Activated CD4-positive, alpha-beta T cell treated with anti-CD3 and anti-CD28 coated beads, Interleukin-2, amount 50 U/mL, for 24 hours (primary cell): ENCODE measurements at places on chromosomes 5 and 9.

GRCh38 chr5:172956936-172957335, 2.3 kb upstream of the RPL26L1 start:
- DNase-seq: no peak

GRCh38 chr5:122458278-122458872, 146.3 kb downstream of the SNCAIP start:
- DNase-seq: no peak

- DNase-seq: no peak
Observed at GRCh38 chr9:12790883-12791282, 16.1 kb downstream of the LURAP1L start.

- no peak for DNase-seq
Observed at GRCh38 chr5:91283326-91283725, 99.8 kb downstream of the ARRDC3 start.

GRCh38 chr5:53418409-53418808, 62.0 kb upstream of the FST start:
- DNase-seq: no peak

GRCh38 chr9:12730198-12730597, 37.0 kb downstream of the TYRP1 start:
- DNase-seq: no peak
